Cortex of kidney (tissue), 1 donor: ENCODE measurements at places on chromosomes 1 and 21.

GRCh38 chr1:29962831-29963247 is 726.5 kb downstream of the PTPRU start:
- no peak for DNase-seq

DNA sequence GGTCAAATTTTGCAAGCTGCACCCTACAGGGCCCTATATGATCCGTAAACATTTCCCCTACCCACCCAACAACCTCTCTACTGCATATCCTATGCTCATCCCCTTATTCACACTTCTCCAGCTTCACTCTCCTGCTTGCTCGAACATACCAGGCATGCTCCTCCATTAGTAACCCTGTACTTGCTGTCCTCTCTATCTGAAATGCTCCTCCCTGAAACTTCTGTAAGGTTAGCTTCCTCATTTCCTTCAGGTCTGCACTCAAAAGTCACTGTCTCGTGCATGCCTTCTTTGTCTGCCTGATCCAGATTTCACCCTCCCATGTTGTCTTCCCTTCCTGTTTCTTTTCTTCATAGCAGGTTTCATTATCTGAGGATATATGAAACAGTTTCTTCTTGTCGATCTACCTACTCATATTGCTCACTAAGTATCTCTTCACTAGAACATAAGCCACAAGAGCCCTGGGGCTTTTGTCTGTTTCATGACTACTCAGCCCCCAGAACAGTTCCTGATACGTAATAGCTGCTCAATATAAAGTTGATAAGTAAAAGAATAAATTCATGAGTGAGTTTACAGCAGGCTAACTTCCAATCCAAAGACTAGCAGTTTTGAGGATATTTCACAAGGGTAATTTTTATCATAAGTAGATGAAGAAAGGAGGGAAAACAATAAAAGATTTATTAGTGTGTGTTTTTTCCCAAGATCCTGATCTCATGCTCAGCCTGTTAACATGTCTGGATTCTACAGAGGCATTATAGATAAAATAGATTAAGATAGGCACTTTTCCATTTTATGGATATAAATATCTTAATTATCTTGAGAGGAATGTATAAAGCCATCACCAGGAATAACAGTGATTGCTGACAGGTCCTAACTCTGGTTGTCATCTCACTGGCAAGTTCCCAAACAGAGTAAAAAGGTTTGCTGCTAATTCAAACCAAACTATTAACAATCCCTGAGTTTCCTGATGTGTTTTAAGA is 392.5 kb upstream of the ESRRG start:
- no peak for DNase-seq

DNA sequence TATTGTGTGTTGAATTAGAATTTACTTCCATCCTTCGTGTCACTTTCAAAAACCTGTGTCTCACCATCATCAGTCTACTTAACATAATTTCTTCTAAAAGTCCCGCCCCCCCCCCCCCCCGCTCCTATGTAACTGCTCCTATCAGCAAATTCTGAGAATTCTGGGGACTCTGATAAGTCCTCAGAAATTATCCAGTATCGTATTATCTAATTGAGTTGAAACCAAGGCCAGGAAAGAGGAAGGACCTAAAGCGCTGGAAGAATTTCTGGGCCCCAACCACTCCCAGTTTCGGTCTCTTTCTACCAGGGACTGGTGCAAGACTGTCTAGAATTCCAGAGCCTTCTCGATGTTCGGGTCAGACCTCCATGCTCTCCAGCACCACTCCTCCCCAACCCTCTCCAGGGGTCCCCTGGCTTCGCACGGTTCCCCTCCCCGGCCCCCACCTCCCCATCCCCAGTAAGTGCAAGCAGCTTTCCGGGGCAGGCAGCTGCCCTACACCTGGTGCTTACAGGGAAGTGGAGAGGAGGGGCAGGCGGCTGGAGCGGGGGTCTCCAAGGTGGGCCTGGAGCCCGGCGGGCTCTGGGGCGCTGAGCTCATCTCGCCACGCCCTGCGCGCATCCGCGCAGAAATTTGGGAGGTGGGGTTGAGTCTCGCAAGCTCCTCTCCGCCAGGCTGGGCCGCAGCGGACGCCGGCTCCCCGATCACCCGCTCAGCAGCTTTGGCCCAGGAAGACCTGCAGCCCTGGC is 16.0 kb upstream of the ZNF496 start:
- no peak for DNase-seq

DNA sequence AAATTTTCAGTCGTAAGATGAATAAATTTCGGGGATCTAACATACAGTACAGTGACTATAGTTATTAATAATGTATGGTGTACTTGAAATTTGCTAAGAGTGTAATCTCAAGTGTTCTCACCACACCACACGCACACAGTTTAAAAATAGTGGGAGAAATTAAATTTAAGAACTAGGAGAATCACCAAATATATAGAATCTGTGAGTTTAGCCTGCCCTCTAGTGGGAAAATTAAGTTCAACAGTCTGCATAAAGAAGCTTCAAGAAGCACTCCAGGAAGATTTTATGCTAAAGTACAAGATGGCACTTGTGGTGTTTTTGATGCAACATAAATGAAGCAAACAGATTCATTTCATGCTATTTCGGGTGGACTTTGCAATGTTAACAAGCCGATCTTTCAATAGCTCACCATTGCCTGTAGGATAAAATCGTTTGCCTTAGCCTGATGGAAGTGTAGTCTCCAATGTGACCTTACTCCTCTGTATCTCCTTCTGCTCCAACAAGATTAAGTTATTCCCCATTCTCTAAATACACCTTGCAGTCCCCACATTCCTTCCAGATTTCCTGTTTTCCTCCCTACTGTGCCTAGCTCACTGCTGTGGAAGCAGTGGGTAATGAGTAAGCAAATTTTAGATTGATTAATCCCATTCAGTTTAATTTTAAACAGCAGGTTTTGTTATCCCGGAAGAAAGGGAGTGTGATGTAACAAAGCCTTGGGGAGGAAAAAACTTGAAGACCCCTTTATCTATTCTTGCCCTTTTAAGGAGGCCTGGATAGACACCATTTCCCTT is 8.7 kb upstream of the PIK3C2B start:
- no peak for DNase-seq

DNA sequence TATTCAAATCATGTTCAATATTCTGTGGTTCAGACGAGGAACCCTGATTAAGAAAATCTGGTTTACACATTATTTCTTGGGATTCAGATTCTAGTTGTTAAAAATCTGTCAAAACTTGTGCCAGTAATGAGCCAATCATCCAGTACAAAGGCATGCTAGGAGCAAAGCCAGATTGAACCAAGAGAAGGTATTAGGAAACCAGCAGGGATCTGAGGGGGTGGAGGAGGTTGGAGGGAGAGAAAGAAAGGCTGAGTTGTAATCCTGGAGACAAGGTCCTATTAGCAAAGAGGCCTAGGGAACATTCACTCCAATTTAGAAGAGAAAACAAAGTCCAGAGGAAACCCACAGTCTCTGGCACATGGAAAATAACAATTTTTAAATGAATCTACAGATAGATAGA is 352.9 kb downstream of the LTN1 start:
- no peak for DNase-seq

DNA sequence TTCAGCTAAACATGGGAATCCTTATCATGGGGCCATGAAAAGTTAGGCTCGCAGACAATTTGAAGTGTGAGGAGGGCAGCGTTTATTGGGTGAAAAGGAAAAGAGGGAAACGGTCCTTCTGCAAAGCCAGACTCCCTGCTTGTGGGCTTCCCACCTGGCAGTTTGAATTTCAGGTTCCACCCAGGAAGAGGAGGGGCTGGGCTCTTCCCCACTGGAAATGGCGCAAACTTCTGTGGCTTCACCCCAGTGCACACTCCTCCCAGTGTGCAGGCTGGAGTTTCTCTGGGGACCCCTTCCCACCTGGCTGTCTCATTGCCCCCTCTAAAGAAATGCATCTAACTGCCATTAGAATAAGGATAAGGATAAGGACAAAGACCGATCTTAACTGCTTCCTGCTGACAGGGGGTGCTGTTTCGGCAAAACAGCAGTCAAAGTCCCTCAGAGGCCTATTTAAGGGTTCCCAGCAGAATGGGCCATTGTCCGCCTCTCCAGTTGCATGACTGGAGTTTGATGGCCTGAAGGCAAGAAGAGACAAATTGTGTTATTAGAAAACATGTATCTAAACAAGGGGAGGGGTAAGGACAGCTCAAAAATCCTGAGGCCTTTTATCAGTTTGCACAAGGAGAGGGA is 20.4 kb downstream of the AIM2 start:
- DNase-seq, result no peak

DNA sequence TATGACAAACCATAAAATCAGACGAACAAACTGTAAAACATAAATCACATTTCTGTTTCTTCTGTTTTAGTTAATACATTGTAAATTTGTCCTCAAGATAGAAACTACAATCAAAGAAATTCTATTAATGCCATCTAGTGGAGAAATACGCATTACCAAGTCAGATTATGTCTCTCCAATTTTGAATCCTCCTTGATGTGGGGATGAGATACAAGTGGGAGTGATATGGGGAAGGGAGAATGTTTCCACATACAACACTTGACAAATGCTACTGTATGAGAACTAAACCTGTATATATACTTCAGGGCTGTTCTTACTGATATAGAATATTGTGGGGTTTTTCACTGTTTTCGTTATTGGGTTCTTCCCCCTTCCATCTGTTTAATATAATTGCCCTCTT is 2.6 kb downstream of the HFM1 start:
- DNase-seq, result no peak

- DNase-seq, result no peak
Observed at GRCh38 chr21:45537111-45537745, 5.0 kb downstream of the SLC19A1 start.

- no peak for DNase-seq
Observed at GRCh38 chr1:200588698-200589097, 31.9 kb downstream of the KIF14 start.

GRCh38 chr1:232011961-232012360 is 385.4 kb downstream of the DISC1 start:
- DNase-seq, result no peak

DNA sequence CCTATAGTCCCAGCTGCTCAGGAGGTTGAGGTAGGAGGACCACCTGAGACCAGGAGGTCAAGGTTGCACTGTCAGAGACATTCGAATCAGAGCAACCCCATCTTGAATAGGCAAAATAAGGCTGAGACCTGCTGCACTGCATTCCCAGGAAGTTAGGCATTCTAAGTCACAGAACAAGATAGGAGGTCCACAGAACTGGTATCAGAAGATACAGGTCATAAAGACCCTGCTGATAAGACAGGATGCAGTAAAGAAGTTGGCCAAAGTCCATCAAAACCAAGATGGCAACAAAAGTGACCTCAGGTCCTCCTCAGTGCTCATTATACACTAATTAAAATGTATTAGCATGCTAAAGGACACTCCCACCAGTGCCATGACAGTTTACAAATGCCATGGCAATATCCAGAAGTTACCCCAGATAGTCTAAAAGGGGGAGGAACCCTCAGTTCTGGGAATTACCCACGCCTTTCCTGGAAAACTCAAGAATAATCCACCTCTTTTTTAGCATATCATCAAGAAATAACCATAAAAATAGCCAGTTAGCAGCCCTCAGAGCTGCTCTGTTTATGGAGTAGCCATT is 65.2 kb upstream of the KLHDC7A start:
- DNase-seq, result no peak

DNA sequence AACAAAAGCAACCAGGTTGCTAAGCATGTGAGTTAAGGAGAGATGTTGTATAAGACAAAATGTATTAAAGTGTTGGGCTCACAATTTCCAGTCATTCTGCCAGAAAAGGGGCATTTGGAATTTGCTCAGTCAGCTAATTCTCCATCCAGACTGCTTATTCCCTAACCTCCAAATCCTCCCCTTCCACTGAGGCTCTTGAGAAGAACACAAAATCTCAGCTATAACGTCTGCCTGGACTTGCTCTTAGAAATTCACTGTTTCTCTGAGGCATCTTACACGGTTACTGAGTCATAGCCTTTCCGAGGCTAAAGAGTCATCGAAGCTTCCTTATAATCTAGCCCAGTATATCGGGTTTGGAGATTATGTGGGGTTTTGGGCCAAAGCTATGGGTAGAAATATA is 548.2 kb upstream of the ADGRL4 start:
- DNase-seq, result no peak

- DNase-seq, result no peak
Observed at GRCh38 chr1:201888282-201889089, at the start of gene SHISA4. Gene SHISA4, plus strand, starts transcription at chr1:201888898. Its CDS starts 97 bp downstream, at chr1:201888995.

DNA sequence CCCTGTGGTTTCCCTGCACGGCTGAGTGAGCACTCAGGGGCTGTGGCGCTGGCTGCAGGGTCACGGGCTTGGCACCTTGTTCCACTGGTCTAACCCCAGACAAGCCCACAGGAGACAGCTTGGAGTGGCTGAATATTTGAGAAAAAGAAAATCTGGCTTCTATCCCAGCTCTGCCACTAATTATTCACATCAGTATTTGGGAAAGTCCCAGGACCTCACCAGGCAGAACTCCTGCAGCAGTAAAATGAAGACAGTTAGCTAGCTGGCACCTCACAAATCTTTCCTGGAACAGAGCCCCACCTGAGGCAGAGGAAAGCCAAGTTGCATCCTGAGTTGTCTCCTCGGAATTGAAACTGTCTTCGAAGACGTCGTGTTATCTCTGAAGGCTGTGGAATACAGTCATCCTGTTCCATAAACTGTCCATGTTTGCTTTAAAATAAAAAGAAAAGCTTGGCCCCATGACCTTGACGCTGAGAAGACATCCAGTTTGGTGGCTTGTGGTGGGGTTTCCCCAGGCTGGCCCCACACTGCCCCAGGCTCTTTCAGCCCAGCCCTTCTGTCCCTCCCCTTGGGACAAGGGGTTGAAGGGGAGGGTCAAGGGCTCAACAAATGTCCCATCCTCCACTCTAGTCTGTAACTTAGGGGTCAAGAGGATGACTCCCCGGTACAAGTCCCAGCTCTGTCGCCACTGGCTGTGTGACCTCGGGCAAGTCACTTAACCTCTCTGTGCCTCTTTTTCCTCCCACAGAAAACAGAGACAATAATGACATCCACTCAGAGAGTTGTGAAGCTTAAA is 93.8 kb upstream of the TMPRSS2 start:
- DNase-seq, result no peak

GRCh38 chr1:3943806-3944577 is 43.9 kb upstream of the C1orf174 start:
- DNase-seq, result no peak

- DNase-seq, result no peak
Observed at GRCh38 chr1:187655104-187655503, 826.4 kb downstream of the PLA2G4A start.

- no peak for DNase-seq
Observed at GRCh38 chr1:64484651-64485050, 14.7 kb downstream of the CACHD1 start.

GRCh38 chr21:24369746-24370145 is 1237.5 kb downstream of the MRPL39 start:
- no peak for DNase-seq

DNA sequence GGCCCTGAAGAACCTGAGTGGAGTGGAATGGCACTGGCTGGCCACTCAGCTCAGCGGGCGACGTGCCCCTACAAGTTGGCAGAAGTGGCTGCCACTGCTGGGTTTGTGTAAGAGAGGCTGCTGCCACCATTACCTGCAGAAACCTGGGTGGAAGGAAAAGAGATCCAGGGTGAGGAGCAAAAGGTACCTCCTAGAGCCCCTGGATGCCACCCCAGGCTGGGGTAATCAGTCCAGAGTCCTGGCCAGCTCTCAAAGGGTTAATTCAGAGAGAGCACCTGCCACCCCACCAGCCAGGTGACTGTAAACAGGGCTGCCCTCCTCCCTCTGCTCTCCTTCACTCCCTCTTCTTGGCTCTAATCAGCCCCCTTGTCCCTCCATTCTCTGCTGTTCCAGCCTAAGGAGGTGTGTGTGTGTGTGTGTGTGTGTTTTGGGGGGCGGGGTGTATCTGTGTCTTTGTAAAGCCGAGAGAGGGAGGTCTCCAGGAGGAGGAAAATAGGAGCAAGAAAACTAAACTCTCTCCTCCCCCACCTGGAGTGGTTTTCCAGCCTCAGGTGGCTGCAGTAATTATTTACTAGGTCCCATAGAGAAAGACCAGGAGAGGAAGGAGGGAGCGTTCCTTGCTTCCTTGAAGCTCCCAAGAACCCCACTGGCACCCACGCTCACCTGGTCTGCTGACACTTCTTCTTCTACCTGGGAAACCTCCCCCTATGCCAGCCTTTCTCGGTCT is 12.6 kb downstream of the TRIM46 start:
- DNase-seq, result no peak
